Astrocyte of the hippocampus (primary cell): ENCODE measurements at places on chromosomes 5 and 9.

- DNase-seq = no peak
These were observed 44.1 kb upstream of the RXRA start for GRCh38 chr9:134282138-134282650.

GRCh38 chr5:144467792-144468191 lies 297.1 kb downstream of the KCTD16 start:
- peak; percentile 74 for DNase-seq

GRCh38 chr5:126715765-126716164 lies 61.2 kb upstream of the LMNB1 start:
- no peak for DNase-seq

DNA sequence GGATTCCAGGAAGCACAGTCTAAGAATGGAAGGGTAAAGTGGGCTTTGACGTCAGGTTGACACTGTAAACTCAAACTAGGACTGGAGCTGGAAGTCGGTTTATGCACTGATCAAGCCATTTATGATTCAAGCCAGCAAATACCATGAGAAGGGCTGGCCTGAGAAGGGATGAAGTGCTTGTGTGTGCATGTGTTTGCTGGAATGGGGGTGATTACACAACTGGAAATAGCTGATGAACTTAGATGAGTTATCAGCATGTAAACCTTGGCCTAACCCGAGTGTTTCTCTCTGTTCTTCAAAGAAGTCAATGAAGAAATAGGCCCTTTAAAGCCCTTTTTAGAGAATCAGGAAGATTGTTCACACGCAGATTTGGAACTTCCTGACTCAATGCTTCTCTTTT lies 287.6 kb downstream of the RFX3 start:
- DNase-seq = no peak

GRCh38 chr5:98563885-98564653 lies 209.4 kb upstream of the RGMB start:
- DNase-seq = no peak

- DNase-seq = no peak
These were observed 4.3 kb downstream of the SPATA31E1 start for GRCh38 chr9:87886933-87887505.

DNA sequence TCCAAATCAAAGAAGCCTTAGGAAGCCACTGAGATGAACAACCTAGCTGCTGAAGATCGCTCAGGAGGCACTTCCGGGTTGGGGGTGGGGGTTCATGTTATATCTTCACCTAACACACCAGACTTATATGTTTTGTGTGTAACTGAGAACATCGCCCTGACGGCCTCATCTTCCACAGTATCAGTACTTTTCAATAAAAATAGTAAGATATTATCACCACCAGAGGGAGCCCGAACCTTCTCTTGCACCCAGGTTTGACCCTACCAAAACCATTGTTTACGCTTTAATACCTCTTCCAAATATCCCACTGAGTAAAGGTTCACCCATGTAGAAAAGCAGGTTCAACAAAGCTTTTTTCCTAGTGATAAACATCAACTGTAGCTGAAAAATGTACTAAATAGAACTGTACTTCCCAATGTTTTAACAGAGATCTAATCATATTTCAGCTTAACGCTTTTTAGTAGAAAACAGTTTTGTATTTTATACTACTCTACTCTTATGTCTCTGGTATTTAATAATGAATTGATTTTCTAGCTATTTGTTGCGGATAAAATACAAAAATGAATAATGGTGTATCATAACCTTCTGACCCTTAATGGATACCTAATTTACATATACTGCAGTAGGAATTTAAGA lies 244.0 kb downstream of the EPB41L4A start:
- DNase-seq = peak; percentile 71
